ENCODE measurements at places on chromosomes 4 and X.

GRCh38 chr4:157220371-157220881, at the start of gene GRIA2:
GRIA2 (plus strand) TSS chr4:157220728; CDS start chr4:157221043, 315 bp downstream.
- DNase-seq: no peak

DNA sequence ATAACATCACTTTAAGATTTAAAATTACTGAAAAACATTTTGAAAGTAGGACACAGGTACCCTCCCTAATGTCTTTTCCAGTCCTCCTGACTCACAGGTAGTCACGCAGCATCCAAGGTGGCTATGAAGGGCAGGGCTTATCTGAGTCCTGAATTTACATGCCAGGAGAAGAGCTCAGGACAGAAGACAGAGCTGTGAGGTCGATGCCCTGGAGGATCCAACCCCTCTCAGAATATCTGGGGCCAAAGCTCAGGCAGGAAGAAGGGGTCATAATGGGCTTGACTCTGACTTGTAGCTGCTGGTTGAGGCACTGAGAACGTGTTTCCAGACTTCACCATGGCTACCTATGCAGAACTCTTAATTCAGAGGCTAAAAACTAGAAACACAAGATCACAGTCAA, 177.5 kb downstream of the AASDH start:
- DNase-seq: no peak

DNA sequence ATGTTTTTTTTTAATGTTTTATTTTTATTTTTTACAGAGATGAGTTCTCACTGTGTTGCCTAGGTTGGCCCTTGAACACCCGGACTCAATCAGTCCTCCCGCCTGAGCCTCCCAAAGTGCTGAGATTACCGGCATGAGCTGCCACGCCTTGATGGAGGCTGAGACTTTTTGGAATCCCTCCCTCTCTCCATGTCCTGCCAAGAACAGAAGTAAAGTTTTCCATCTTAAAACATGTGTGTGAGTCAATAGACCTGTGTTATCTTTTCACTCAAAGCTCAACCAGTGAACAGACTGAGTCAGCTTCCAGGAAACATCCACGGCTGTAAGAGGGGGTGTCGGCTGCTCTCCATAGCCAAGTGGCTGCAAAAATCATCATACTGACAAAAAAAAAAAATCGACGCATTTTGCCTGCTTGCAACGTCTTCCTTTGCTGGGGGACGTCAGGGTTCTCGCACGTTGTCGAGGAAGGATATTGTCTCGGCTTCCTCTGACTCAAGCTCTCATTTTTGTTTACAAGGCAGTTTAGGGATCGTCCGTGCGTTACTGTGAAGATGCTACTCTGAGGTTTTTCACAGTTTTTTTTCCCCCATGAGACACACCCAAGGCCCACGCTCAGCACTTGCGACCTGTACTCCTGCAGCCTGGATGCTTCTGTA, 10.0 kb upstream of the ASMTL start:
- no peak for DNase-seq

DNA sequence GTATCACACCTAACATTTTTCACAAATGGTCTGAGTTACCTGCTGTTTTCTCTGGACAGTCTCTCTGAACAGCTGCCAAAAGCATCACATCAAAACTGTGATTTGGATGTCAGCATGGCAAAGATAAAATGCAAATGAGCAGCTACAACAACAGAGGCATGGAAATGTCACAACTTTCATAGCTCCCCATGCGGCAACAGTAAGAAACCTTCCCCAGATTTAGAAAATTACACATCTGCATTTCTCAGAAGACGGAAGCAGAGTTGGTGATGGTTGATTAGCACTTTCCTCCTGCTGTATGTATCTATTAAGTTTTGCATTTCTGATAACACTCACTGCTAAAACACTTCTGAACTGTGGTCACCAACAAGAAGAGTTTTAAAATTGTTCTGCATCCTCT, 9.7 kb downstream of the PRKG2 start:
- DNase-seq: no peak

- no peak for DNase-seq
These were observed 52.0 kb upstream of the GLRB start for GRCh38 chr4:157023941-157024340.

DNA sequence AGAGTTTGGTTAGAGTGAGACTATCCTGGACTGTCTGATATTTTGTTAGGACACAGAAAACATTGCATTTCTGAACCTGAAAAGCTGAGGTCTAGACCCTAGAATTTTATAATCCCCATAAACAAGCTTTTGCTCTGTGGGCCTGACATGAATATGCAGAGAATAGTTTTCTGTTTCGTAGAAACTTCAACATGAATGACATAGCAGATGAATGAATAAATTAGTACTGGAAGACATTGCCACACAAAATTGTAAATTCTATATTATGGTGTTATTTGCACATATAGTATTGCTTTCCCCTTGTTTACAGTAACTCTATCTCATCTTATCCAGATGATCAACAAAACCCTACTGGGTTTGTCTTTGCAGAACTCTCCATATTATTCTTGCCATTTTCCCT, 54.9 kb upstream of the MAML3 start:
- DNase-seq: no peak

DNA sequence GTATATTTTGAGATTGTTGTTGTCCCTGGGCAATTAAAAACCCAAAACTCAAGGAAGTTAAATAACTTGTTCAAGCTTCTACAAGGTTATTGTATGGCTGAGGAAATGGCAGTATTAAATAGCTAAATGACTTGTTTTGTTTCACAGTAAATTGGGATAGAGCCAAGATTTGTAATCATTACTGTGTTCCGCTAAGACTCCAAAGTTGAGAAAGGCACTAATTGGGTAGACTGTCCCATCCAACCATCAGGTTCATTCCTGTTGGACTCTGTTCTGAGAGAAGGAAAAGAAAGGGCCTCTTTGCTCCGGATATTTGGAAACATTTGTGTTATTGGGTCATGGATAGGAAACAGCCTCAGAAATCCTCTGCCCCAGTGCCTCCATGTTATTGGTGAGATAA, 82.2 kb downstream of the DCLK2 start:
- no peak for DNase-seq

GRCh38 chrX:153533091-153533490, 15.6 kb downstream of the ATP2B3 start:
- no peak for DNase-seq

- no peak for DNase-seq
These were observed 51.6 kb upstream of the ADRA2C start for GRCh38 chr4:3714642-3715001.

GRCh38 chr4:102139132-102139573, 206.1 kb downstream of the SLC39A8 start:
- no peak for DNase-seq

GRCh38 chrX:23752740-23753415, 9.8 kb upstream of the ACOT9 start:
- no peak for DNase-seq

GRCh38 chrX:115581759-115582615, 21.0 kb downstream of the PLS3 start:
- DNase-seq: no peak

GRCh38 chr4:113331811-113332210, 282.4 kb downstream of the ANK2 start:
- DNase-seq: no peak

GRCh38 chr4:109574443-109574850, 14.4 kb downstream of the MCUB start:
- DNase-seq: no peak

- no peak for DNase-seq
These were observed 33.0 kb downstream of the SGMS2 start for GRCh38 chr4:107857741-107858140.

DNA sequence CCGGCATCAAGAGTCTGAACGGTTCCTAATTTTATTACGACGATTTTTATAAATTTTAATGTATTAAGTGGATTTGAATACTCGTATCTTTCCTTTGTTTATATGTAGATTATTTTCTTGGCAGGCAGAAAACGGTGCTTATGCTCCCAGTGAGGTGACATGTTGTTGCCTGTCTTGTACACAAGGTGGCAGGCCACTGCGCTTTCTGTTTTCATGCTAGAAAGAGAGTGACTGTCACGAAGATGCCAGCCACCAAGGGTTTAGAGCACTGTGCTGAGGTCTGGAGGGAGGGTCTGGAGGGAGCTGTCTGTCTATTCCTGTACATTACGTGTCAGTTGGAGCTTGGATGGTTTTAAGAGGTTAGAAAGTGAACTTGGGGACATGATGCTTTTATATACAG, 87.7 kb downstream of the SHROOM2 start:
- peak; percentile 1 for DNase-seq

DNA sequence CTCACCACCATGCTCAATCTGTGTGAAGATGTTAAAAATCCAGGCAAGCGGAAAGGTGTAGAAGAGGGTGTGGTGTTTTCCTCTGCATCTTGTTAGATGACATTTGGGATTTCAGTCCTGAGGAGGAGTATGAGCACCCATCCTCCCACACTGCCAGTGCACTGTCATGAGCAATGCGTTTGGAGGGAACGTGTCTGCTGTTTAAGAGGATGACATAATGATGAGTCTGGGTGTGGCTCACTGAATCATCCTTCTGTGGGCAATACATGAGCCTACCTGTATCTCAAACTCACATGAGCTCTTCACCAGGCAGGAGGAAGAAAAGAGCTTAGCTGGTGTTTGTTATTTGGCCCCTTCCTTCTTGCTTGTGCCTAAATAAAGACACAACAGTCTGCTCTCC, 67.9 kb upstream of the ARX start:
- no peak for DNase-seq

DNA sequence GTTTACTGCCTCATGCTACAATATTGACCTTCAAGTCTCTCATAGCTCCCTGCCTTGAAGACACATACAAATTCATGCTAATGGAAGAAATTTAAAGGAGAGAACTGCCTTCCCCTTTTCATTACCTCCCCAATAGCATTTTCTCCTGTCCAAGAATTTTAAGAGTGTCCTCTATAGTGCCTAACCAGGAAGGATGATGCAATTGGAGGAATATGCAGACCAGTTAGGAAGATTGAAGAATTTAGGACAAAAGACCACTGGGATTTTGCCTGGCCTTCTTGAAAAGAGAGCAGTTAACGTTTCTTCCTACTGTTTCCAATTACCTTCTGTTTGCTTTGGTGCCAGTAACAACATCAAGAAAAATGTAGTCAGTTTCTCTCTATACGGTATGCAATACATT, 443.9 kb downstream of the INPP4B start:
- no peak for DNase-seq

DNA sequence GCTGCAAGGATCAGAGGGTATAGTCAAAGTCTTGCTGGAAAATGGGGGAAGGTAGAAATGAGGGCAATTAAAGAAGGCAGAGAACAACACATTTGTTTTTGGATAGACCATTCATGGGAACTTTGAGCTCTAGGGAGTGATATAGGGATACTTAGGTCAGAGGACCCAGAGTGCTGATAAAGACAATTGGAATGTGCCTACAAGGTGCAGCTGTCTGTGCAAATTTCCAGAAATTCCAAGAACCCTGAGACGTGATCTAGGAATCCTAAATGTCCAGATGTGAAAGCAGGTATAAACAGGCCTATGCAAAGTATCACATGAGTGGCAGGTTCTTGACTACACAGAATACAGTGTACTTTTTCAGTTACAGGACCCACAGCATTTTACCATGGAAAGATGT, 24.2 kb downstream of the FNIP2 start:
- no peak for DNase-seq

- no peak for DNase-seq
These were observed 45.5 kb downstream of the OPHN1 start for GRCh38 chrX:68387776-68388175.

DNA sequence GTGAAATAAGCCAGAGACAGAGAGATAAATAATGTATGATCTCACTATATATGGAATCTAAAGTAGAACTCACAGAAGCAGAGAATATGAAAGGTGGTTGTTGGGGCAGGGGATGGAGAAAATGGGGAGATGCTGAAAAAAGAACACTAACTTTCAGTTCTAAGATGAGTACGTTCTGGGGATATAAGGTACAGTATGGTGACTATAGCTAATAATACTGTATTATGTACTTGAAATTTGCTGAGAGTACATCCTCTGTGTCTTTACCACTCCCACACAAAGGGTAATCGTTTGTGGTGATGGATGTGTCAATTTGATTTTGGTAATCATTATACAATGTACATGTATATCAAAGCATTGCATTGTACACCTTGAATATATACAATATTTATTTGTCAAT, 6.6 kb downstream of the FBXL5 start:
- no peak for DNase-seq

DNA sequence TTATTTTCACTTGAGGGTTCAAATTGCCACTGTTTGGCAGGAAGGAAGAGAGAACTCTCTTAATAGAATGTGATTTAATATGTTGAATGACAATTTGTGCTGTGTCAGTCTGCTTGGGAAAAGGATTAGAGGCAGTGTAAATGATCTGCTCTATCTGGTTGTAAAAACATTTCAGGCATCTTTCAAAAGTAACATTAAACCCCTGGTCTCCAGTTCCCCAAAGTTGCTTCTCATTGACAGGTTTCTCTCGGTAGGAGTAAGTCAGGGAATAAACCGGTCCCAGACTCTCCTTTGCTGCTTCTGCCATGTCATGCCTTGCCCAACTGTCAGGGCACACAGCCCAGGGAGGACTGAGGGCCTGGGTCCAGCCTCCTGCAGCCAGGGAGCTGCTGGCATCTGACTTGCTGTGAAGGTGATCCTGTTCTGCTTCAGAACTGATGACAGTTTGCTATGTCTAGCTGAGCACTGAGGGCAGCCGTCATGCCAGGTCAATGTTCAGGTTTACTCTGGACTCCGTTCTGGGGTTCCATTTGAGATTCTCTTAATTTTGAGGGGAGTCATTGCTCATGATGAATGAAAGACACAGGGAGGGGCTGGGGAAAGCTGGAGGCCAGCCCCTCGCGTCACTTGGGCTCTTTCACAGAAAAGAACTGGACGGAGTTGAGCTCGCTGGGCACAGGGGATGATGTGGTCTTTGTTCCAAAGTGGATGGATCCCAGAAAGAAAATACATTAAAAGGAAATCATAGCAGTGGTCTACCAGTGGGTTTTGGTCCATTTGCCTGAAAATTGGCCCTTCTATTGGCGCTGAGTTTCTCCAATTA, 312.4 kb downstream of the ARHGAP10 start:
- no peak for DNase-seq

GRCh38 chr4:124529131-124529530, 183.4 kb downstream of the ANKRD50 start:
- DNase-seq: no peak

DNA sequence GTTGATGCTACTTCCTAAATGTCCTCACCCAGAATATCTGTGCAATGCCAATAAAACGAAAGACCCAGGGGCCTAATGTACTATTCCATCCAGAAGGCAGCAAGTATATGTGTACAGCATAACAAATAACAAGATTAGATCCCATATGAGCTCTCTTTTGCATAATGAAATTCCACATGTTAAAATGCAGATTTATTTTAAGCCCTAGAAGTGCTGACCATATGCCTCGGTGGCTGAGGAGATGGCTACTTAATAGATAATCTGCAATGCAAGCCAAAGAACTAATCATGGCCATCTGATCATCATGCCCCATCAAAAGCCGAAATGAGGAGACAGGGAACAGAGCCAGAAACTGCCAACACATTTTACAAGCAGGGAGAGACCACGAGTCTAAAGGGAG, 293.5 kb downstream of the KCNIP4 start:
- DNase-seq: no peak

DNA sequence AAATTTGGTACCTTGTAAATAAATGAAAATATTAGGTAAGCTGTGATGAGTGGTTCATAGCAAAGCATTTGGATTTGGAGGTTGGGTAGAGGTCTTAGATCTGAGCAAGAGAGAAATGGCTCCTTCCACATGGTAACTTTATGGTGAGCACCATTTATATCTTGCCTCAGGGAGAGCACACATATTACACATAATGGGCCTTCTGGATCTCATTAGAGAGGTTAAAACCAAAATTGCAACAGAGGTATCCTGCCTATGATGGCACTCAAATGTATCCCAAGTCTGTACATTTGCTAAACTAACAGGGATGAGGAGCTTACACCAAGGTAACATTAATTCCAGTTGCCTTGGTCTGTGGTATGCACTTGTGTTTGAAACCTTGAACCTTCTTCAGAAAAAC, 87.1 kb upstream of the PUDP start:
- no peak for DNase-seq
